ENCODE measurements at places on chromosomes 6 and 20.
A peak's percentile ranks its signal among the peaks of the same experiment; 100 is the strongest.

DNA sequence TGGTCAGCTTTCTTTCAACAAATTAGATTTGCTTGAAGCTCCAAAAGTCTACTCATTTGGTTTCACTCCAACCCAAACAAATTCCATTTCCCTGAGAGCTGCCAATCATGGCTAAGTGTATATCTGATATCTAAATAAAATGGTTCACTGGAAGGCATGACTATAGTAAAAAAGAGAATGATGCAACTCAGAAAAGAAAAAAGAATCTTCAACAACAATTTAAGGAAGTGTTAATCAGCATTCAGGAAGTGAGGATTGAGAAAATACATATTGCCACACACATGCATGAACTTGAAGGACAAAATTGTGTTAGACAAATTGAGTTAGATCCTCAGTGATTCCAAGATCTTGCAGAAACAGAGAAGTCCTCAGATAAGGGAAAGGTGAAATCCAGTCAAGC lies 972.9 kb upstream of the FLRT3 start:
- H3K4me1 ChIP-seq = no peaks in the 10 kb centered on the region
- DNase-seq = no peak
- H3K4me3 ChIP-seq = no peak overlapping the region
- H3K27me3 ChIP-seq = no peaks in the 10 kb centered on the region

GRCh38 chr6:80165143-80165542 lies 58.7 kb downstream of the BCKDHB start:
- peak overlapping the region; percentile 31 for H3K4me3 ChIP-seq
- no peaks in the 10 kb centered on the region for H3K27me3 ChIP-seq
- DNase-seq = peak; percentile 14

DNA sequence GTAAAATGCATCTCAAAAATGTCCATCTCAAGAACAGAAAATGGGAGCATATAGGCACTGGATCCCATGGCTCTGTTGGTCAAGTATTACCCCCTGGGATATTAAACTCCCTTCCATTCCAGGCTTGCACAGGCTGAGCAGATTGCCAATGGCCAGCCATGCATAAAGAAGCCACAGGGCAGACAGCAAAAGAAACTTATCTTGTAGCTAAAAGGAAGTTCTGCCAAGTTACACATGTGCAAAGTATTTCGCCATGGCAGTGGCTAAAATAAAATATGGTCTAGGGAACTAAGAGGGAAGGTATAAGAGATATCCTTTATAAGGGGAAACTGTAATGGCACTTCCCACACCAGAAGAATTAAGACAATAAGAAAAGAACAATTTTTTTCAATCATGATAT lies 415.6 kb upstream of the BTBD3 start:
- H3K4me3 ChIP-seq = no peak overlapping the region
- DNase-seq = no peak
- no peaks in the 10 kb centered on the region for H3K4me1 ChIP-seq

DNA sequence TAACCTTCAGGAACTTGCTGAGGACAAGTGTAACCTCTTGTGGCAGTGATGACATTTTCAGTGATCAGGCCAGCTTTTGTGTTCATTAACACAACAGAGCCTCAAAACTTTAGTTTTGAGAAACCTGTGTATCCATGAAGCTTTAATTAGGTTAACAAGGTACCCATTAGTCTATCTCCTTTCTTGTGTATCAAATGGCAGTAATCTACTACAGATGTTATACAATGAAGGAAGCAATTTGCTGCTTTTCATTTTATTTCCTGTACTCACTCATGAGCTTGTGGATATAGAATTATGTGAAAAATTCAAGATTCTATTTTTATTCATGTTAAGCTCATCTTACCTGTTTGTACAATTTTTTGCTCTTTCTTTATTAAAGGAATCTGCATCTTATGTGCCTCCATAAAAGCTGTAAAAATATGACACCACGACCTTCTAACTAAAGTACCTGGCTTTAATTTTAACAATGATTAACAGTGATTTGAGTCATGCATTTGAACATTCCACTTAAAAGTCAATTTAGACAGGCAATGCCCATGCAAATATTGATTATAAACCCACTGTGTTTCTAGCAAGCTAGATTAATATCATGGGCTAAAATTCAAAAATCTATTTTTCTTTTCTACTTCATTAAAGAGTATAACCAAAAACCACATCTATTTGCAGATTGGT lies 897.3 kb downstream of the KIF16B start:
- H3K4me3 ChIP-seq = no peak overlapping the region
- no peaks in the 10 kb centered on the region for H3K4me1 ChIP-seq
- no peak for DNase-seq
- no peaks in the 10 kb centered on the region for H3K27me3 ChIP-seq
- no peaks in the 10 kb centered on the region for H3K36me3 ChIP-seq
- H3K27ac ChIP-seq = no peak overlapping the region

GRCh38 chr6:37441651-37442050 lies 8.6 kb downstream of the CMTR1 start:
- peak overlapping the region; percentile 87 for H3K27ac ChIP-seq
- H3K4me3 ChIP-seq = no peak overlapping the region
- H3K27me3 ChIP-seq = no peaks in the 10 kb centered on the region
- H3K4me1 ChIP-seq = peaks cover 50% of the 10 kb centered on the region
- H3K36me3 ChIP-seq = peaks cover 57% of the 10 kb centered on the region

DNA sequence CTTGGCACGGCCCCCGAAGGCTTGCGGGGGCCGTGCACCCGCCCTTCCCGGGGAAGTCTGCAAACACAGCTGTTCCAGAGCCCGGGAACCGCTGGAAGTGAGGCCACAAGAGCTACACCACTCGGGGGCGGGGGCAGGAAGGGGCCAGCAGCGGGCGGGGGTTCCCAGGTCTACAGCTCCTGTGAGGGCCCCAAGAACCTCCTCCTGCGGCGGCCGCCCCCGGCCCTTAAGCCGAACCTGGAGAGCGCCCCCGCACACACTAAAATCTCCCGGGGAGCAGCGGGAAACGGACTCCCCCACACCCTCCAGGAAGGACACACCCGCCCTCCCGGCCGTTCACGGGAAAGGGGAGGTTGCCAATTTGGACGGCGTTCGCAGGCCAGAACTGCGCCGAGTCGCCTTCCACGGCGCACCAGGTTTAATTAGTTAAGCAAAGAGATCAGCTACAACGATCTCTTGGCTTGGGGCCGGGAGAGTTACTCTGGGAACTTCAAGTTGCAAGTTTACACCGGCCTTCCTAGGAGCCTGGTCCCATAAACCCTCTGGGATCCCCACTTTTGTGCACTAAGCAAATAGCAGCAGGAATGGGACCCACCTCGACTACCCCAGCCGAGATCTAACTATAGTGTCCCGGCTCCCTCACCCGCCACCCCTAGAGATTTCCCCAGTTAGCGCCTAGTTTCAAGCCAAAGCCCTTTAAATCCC lies 1.7 kb downstream of the JAG1 start:
- peak overlapping the region; percentile 41 for H3K27ac ChIP-seq
- peak overlapping the region; percentile 71 for H3K4me3 ChIP-seq
- H3K27me3 ChIP-seq = peaks cover 72% of the 10 kb centered on the region
- peaks cover 3% of the 10 kb centered on the region for H3K36me3 ChIP-seq

DNA sequence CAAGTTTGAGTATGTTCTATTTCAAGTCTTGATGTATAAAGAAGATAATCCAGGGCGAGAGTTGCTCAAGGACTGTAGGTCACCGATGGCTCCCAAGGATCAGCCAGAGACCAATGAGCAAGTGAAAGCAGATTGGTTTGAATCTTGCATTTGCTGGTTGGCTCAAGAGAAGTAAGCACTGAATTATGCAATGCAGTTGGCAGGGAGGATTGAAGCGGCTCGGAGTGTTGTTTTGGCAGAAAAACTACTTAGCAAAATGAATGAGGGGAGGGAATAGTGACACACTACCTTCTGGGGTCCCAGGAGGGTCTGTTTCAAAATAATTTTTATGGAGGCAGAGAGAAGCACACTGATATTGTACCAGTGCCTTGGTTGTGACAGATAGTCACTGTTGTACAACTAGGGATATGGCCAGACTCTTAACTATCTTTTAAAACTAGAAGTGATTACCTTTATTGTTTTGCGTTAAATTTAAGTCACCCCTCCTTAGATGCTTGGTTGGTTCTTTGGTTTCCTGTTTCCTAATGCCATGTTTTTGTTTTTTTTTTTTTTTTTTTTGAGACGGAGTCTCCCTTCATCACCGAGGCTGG lies 15.7 kb downstream of the SASH1 start:
- no peaks in the 10 kb centered on the region for H3K4me1 ChIP-seq
- no peak for DNase-seq
- peaks cover 10% of the 10 kb centered on the region for H3K27me3 ChIP-seq
- no peak overlapping the region for H3K4me3 ChIP-seq
- no peak overlapping the region for H3K27ac ChIP-seq
- no peaks in the 10 kb centered on the region for H3K36me3 ChIP-seq

DNA sequence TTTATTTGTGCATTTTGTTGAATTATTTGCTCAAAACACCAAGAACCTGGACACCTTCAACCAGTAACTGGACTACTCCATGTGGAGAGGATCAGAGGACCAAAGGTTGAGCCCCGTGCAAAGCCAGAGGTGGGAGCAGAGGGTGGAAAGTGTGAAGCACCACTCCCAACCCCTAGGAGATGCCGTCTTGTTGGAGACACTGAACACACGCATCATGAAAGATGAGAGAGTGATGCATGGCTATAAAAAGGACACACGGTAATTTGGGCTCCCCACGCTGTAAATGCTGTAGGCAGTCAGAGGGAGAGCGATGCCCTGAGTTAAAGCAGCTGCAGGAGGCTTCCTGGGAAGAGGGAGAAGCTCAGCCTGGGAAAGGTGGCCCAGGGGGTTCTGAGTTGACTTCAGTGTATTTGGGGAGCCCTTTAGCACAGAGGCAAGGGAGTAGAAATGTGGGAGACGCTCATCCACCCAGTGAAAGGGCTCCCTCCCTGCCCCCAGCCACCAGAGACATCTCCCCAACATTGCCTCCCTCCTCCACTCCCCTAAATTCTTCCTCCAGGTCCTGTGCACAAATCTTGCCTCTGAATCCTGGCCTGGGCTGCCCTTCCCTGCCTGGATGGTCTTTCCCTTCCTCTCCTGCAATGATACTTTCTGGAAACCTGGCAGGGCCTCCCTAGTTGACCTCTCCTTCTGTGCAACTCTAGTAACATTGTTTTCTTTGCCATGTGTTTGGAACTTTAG lies 55.8 kb upstream of the IYD start:
- peaks cover 5% of the 10 kb centered on the region for H3K4me1 ChIP-seq
- H3K36me3 ChIP-seq = no peaks in the 10 kb centered on the region
- peaks cover 4% of the 10 kb centered on the region for H3K27me3 ChIP-seq

GRCh38 chr20:20713244-20713765 lies 861 bp upstream of the RALGAPA2 start:
- H3K4me1 ChIP-seq = peaks cover 27% of the 10 kb centered on the region
- peaks cover 3% of the 10 kb centered on the region for H3K36me3 ChIP-seq
- H3K27me3 ChIP-seq = peaks cover 3% of the 10 kb centered on the region

All from activated CD4-positive, alpha-beta T cell treated with anti-CD3 and anti-CD28 coated beads, Interleukin-2, amount 10 ng/mL, durations not matched to agents 7 days and 5 days (primary cell).